ENCODE measurements at places on chromosomes 5 and 9.

GRCh38 chr9:133493845-133494540 is 15.1 kb upstream of the SLC2A6 start:
- H3K27ac ChIP-seq = no peak overlapping the region
- H3K4me3 ChIP-seq = no peak overlapping the region
- no peaks in the 10 kb centered on the region for H3K27me3 ChIP-seq

DNA sequence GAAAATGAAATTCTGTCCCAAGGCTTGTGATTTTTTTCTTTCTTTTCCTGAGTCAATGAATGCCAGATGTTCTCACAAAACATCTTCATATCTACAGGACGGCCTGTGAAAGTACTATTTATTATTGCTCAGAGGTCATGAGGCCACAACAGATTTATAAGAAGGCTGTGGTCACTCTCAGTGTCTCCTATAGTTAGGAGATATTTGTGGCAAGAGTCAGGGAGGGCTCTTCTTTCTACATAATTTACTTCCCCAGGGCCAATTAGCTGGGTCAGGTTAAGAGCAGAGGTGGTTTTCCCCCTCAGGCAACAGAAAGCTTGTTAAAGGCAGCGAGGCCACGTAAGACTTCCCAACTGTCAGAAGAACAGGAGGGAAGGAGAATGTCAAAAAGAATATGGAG is 248.7 kb downstream of the SLIT3 start:
- H3K27me3 ChIP-seq = no peaks in the 10 kb centered on the region
- H3K4me3 ChIP-seq = no peak overlapping the region
- H3K27ac ChIP-seq = no peak overlapping the region

DNA sequence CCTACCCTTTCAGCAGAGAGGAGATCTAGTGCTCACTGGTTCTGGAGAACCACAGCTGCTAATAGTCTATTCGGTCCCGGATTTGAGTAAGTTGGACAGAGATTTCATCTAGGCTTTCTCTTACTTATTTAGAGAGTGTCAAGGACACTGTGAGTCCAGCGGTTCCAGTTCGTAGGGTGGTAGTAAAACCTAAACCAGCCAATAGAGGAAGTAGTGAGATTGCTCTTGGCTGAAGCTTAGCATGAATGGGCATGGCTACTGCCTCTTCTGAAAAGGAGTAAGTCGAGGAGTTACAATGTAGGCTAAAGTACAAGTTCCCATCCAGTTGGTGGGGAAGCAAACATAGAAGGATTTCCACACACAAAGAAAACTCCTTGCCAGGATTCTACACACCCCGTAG is 109.6 kb upstream of the MOCS2 start:
- no peak overlapping the region for H3K4me3 ChIP-seq
- H3K4me1 ChIP-seq = no peaks in the 10 kb centered on the region
- no peaks in the 10 kb centered on the region for H3K36me3 ChIP-seq
- DNase-seq = no peak

- H3K4me1 ChIP-seq = no peaks in the 10 kb centered on the region
- H3K27me3 ChIP-seq = no peaks in the 10 kb centered on the region
- no peak for DNase-seq
- H3K36me3 ChIP-seq = no peaks in the 10 kb centered on the region
Observed at GRCh38 chr5:66989286-66989685, 207.3 kb downstream of the CD180 start.

GRCh38 chr5:146395193-146395592 is 51.9 kb upstream of the TCERG1 start:
- no peaks in the 10 kb centered on the region for H3K4me1 ChIP-seq
- peaks cover 5% of the 10 kb centered on the region for H3K27me3 ChIP-seq
- no peak for DNase-seq
- no peaks in the 10 kb centered on the region for H3K36me3 ChIP-seq
- no peak overlapping the region for H3K4me3 ChIP-seq
- H3K27ac ChIP-seq = no peak overlapping the region

DNA sequence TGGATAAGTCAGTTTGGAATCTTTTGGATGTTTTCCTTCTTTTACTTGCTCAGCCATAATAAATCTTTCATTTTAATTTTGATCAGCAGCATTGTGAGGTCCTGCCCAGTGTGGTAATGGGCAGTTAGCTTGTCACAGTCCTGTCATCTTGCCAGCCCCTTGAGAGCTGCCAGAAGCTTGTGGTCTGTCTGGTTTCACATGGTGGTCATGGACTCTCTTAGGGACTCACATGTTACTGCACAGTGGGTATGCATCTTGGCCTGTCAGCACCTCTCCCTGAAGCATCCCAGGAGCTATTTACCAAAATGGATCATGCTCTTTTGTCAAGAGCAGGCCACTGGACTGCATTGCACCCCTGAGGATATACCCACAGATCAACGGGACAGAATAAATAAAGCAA is 60.3 kb downstream of the DAPK1 start:
- H3K36me3 ChIP-seq = no peaks in the 10 kb centered on the region
- no peak overlapping the region for H3K27ac ChIP-seq
- no peak for DNase-seq
- H3K4me1 ChIP-seq = no peaks in the 10 kb centered on the region
- H3K4me3 ChIP-seq = no peak overlapping the region
- H3K27me3 ChIP-seq = no peaks in the 10 kb centered on the region

DNA sequence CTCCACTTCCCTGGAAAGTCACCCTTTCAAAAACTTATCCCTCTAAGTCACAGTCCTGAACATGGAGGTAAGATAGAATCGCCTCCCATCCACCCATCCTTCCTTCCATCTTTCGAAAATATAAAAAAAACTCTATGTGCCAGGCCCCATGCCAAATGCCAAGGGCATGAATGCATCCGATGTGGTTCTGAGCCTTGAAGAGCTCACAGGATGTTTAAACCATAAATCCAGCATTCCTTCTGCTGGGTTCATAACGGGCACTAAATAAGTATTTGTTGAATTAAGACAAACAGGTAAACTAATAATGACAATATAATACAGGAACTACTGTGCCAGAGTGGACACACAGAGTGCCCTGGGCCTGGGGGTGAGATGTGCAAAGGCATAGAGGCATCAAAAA is 147.3 kb downstream of the TTLL11 start:
- no peak overlapping the region for H3K4me3 ChIP-seq
- H3K27me3 ChIP-seq = no peaks in the 10 kb centered on the region
- H3K27ac ChIP-seq = no peak overlapping the region
- DNase-seq = no peak
- H3K4me1 ChIP-seq = no peaks in the 10 kb centered on the region

DNA sequence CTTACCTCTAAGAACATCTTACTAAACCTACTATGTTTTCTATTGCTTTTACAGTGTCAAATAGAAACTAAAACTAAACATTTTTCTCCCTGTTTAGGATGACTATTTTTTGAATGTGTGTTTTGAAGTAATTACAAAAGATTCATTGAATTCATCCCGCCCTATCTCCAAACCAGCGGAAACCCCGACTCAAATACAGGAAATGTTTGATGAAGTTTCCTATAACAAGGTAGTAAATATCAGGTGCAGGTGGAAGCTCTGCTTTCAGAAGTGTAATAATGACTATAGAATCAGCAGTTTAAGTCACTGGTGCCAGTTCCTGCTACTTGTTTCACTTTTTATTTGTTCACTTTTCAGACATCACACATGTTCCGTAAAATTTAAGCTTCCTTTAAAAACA is 20.0 kb downstream of the ERAP2 start:
- peak overlapping the region; percentile 87 for H3K27ac ChIP-seq
- no peaks in the 10 kb centered on the region for H3K27me3 ChIP-seq

DNA sequence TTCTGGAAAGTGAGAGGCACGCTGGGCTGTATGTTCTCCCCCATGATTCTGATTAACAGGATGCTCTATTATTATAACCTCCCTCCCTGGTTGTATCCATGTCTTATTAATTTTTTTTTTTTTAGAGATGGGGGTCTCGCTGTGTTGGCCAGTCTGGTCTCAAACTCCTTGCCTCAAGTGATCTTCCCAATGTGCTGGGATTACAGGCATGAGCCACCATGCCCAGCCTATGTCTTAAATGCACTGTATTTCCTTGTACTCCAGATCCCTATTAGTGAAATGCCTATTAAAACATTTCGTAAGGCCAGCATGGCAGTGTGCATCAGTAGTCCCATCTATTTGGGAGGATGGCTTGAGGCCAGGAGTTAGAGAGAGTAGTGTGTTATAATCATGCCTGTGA is 7.0 kb downstream of the TIGD6 start:
- H3K27me3 ChIP-seq = no peaks in the 10 kb centered on the region
- H3K36me3 ChIP-seq = no peaks in the 10 kb centered on the region
- DNase-seq = no peak
- no peaks in the 10 kb centered on the region for H3K4me1 ChIP-seq
- no peak overlapping the region for H3K27ac ChIP-seq

GRCh38 chr9:34862836-34863235 is 95.2 kb upstream of the PHF24 start:
- DNase-seq = no peak
- H3K27me3 ChIP-seq = peaks cover 11% of the 10 kb centered on the region
- no peak overlapping the region for H3K27ac ChIP-seq
- no peaks in the 10 kb centered on the region for H3K36me3 ChIP-seq
- H3K4me3 ChIP-seq = no peak overlapping the region

GRCh38 chr9:37528652-37529471 is 43.1 kb downstream of the POLR1E start:
- DNase-seq = peak; percentile 77
- H3K4me3 ChIP-seq = peak overlapping the region; percentile 85
- H3K27ac ChIP-seq = peak overlapping the region; percentile 62
- no peaks in the 10 kb centered on the region for H3K36me3 ChIP-seq
- H3K4me1 ChIP-seq = peaks cover 12% of the 10 kb centered on the region
- no peaks in the 10 kb centered on the region for H3K27me3 ChIP-seq

GRCh38 chr5:30131-30530 is 61.8 kb upstream of the PLEKHG4B start:
- H3K27ac ChIP-seq = no peak overlapping the region
- DNase-seq = no peak
- no peak overlapping the region for H3K4me3 ChIP-seq
- no peaks in the 10 kb centered on the region for H3K4me1 ChIP-seq
- no peaks in the 10 kb centered on the region for H3K36me3 ChIP-seq

- H3K4me1 ChIP-seq = no peaks in the 10 kb centered on the region
- no peaks in the 10 kb centered on the region for H3K27me3 ChIP-seq
- no peaks in the 10 kb centered on the region for H3K36me3 ChIP-seq
- no peak for DNase-seq
- H3K27ac ChIP-seq = no peak overlapping the region
Observed at GRCh38 chr9:131817073-131817472, 77.2 kb upstream of the RAPGEF1 start.

DNA sequence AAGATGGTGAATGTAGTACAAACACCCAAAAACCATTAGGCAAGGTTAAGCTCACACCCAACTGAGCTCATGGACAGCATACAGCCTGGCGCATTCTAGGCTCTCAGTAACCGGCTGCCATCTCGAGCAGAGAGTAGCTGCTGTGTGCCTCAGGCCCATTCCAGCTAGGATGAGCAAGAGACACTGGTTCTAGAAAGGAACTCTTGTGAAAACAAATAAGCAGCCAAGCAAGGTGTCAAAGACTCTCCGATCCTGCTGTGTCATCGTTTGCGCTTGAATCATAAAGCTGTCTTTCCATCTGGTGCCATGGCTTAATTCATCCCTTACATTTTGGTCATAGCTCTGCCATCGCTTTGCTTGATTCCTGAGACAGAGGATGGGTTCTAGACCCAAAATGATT is 135.4 kb upstream of the MSX2 start:
- no peaks in the 10 kb centered on the region for H3K27me3 ChIP-seq
- H3K4me3 ChIP-seq = no peak overlapping the region
- H3K4me1 ChIP-seq = no peaks in the 10 kb centered on the region
- DNase-seq = no peak

DNA sequence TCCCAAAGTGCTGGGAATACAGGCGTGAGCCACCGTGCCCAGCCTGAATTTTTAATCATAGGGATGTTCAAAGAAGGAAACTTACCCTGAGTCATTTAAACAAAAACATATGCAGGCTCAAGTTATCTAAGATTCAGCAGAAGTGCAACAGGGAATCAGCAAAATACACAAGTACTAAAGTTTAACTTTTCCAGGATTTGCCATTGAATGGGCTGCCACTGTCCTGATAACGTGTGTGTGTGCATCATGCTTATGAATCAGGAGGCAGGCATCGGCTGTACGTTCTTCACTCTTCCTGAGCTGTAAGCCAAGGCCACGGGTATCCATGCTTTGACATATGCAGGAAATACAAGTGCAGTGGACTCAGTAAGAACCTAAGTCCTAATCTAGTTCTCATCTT is 48.8 kb upstream of the FST start:
- no peak overlapping the region for H3K27ac ChIP-seq
- H3K4me3 ChIP-seq = no peak overlapping the region
- no peak for DNase-seq
- no peaks in the 10 kb centered on the region for H3K4me1 ChIP-seq

- H3K27me3 ChIP-seq = no peaks in the 10 kb centered on the region
- no peak overlapping the region for H3K27ac ChIP-seq
- H3K4me1 ChIP-seq = no peaks in the 10 kb centered on the region
- H3K36me3 ChIP-seq = no peaks in the 10 kb centered on the region
- H3K4me3 ChIP-seq = no peak overlapping the region
- DNase-seq = no peak
Observed at GRCh38 chr5:7976411-7977190, 107.7 kb downstream of the MTRR start.

DNA sequence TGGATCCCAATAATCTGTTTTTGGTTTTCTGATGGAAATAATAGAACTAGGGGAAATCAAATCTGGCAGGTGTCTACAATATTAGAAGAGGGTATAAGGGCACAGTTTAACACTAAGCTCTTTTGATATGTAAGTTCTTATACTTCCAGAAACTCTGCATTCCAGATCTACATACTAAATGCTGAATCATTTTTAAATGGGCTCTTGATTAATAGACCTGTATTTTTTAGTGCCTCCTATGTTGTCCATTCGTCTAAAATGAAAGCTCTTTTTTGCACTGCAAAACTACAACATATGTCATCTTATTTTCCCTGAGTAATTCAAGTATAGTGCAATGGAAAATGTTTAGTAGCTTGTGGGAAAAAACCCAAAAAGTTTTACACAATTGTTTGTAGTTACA is 44.2 kb downstream of the NR6A1 start:
- peaks cover 11% of the 10 kb centered on the region for H3K27me3 ChIP-seq
- no peak overlapping the region for H3K4me3 ChIP-seq
- no peaks in the 10 kb centered on the region for H3K4me1 ChIP-seq
- H3K27ac ChIP-seq = no peak overlapping the region

DNA sequence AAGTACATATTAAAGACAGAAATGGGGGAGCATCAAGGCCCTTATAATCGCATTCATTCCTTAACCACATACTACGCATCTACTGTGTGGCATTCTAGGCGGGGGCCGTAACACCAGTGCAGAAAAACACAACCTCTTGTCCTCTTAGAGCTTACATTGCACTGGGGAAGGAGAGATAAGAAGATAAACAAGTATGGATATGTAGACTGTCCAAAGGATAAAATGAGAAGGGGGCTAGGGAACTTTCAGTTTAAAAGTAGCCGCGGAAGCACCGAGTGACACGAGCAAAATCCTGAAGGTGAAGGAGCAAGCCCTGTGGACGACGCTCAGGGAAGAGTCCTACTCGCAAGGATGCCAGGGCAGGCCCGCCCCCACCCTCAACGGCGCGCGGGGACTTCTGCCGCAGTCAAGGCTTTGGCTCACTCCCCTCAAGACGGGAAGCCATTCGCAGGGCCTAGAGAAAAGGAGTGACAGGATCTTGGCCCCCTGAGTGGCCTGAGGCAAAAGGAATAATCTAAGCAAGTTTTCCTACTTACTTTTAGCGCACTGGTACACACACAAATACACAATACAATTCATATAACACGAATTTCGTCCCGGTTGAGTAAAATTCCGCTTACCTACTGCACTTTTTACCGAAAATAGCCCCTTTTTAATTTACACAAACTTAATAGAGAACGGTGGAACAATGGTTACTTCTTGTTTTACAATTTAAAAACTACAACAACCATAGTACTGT is 1.3 kb upstream of the NIPBL start:
- H3K4me1 ChIP-seq = peaks cover 52% of the 10 kb centered on the region
- no peaks in the 10 kb centered on the region for H3K36me3 ChIP-seq
- peak overlapping the region; percentile 99 for H3K4me3 ChIP-seq
- H3K27me3 ChIP-seq = no peaks in the 10 kb centered on the region
- H3K27ac ChIP-seq = peak overlapping the region; percentile 97

All from CD4-positive, CD25-positive, alpha-beta regulatory T cell (primary cell).